ENCODE measurements at places on chromosomes 12 and 14. TPM values are rescaled to one million over a fixed set of nuclear protein-coding genes. Genes with fewer than 3 reads are reported as not detected.

DNA sequence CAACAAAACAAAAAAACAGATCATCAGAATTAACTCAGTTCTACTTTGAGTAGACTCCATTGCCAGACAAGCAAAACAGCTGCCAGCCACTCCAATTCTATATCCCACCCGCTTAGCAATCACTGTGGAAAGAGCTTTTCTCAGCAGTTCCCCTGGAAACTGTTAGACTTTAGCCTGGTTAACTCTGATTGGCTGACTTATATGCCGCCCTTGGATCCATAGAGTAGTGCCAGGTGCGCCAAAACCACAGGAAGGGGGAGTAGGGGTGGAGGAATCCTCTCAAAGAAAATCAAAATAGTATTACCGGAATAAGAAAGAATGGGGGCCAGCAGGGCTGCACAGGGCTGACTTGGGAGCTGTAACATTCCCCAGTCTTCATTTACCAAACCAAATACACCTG, 5.4 kb upstream of the EML5 start:
- DNase-seq, result no peak

DNA sequence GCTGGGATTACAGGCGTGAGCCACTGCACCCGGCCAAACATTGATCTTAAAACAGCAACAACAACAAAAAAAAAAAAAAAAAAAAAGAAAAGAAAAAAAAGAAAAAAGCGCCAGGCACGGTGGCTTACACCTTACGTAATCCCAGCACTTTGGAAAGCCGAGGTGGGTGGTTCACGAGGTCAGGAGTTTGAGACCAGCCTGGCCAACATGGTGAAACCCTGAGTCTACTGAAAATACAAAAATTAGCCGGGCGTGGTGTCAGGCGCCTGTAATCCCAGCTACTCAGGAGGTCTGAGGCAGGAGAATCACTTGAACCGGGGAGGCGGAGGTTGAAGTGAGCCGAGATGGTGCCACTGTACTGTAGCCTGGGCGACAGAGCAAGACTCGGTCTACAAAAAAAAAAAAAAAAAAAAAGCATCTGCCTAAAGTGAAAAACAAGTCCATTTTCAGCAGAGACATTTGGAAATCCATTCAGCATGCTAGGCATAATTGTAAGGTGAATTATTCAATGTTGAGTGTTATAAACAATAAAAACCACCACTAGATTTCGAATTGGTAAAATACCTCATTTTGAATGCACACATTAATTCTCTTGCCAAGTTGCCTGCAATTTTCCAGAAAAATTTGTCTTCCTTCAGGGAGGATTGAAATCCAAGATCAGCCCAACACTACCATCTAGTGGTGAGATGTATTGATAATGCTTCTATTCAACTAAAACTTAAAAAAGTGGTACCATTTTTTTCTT, 8.0 kb upstream of the CERS5 start:
- peak; percentile 79 for DNase-seq

WIF1 gene
- polyA plus RNA-seq, result 4.6 TPM

PRIMA1 gene
- polyA plus RNA-seq, result 1.7 TPM

DNA sequence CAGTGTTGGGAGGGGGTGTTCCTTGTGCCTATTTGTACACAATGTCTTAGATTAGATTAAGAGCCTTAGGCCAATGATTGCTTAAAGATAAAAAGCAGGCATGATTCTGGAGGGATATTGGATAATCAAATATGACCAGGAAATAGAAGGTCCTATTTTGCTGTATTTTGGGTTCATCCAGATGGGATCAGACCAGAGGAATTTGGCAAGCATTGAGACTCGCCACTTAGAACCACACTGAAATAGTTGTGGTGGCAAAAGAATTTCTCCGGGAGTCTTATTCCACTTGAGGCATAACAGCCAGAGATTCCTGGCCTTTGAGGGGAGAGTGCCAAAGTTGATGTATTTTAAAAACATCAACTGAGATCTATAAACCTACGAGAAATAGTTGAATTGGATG, 327.2 kb downstream of the RAD51B start:
- no peak for DNase-seq

DNA sequence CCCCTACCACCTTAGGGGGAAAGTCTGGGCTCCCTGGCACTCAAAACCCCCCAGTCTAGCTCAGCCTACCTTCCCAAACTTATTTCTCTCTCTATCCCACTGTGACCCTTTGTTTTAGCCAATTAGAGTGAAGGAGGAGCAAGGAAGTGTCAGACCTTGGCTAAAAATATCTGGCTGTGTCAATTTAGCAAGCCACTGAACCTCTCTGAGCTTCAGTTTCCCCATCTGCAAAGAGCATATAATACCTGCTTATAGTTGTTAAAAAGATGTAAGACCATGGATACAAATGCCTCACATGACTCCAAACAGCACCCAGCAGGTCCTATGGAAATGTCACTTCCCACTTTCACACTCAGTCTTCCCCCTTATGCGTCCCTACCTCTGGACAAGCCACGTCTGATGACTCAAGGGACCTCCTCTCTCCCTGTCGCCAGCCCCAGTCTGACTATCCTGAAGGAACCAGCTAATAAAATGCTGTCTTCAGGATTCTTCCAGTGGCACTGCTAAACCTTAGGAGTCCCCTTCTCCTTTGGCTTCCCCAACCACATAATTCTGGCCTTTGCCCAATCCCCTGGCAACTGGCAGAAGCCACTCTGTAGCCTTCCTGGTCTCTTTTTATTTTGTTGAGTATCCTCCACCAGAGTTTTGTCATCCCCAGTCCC, 19.3 kb downstream of the FOXN3 start:
- no peak for DNase-seq

COX8C gene
- polyA plus RNA-seq, result not detected

DNA sequence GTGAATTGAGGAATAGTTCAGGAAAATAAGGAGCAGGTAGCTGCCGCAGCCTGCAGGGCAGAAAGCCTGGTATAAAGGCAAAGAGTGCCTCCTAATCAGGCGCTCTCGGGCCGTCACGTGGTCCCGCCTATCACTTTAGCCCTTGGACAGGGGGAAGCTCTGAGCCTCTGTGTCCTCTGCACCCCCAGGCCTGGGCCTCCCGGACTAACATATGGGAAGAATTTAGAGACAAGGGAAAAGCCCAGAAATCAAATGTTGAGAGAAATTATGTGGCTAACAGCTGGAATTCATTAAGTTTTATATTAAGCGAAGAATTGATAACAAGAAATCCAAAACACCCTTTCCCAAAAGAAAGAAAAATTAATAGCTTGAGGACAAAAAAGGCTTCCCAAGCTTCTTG, 417.7 kb downstream of the ATP23 start:
- peak; percentile 47 for DNase-seq

DNA sequence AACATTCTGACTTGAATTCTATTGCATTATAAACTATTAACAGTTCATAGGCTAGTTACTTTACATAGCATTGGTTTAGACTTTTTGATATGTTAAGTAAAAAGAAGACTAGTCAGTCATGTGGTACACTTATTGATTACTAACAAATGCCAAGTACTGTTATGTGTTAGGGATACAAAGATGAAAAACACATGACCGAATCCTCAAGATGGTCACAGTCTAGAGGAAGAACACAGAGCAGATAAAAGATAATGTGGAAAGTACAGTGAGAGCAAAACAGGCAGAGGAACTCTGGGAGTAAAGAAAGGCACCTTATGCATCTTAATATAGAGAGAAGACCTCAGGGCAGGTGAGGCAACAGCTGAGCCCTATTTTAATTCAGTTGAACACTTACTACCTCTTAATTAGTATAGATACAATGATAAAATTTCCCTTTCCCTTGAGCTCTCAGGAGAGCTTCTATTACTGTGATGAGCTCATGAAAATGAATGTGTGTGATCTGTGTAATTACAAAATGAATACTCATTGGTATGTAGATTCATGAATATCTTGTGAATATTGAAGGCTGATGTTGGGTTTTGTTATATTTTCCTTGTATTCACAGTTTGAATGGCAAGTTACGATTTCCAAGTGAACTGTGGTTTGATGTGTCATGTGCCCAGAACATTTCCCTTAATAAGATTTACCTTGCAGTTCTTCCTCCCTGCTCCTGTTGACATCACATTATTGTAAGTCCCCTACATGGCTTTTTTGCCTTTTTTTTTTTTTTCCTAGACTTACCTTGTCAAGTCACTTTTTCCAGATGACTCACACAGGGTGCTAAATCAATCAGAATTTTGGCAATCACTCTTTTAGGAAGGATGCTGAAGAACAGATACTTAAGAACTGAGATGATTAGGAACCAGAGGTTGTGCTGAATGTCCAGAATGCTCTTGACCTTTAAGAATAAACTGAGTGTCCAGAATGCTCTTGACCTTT, 29.5 kb upstream of the MSRB3 start:
- DNase-seq, result no peak

MGP gene
- 268 TPM for polyA plus RNA-seq

DNA sequence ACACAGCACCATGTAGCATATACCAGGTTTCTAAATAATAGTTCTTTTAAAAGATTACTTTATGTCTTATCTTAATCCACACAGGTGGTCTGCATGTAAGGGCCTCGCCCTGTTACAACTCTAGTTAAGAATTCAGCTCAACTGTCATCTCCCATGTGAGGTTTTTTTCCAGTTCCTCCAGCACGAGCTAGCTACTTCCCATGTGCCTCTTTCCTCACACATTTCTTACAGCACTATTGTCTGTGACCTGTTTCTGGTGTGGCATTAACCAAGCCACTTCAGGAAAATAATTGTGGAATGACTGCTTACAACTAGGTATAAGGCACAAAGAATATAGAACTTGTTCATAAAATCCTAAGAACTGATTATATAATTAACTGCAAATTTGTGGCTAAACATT, 65.5 kb downstream of the SH2B3 start:
- no peak for DNase-seq

GRCh38 chr14:76926521-76927251, 100.5 kb downstream of the LRRC74A start:
- no peak for DNase-seq

GRCh38 chr12:16421806-16422205, 74.4 kb downstream of the MGST1 start:
- no peak for DNase-seq

DNA sequence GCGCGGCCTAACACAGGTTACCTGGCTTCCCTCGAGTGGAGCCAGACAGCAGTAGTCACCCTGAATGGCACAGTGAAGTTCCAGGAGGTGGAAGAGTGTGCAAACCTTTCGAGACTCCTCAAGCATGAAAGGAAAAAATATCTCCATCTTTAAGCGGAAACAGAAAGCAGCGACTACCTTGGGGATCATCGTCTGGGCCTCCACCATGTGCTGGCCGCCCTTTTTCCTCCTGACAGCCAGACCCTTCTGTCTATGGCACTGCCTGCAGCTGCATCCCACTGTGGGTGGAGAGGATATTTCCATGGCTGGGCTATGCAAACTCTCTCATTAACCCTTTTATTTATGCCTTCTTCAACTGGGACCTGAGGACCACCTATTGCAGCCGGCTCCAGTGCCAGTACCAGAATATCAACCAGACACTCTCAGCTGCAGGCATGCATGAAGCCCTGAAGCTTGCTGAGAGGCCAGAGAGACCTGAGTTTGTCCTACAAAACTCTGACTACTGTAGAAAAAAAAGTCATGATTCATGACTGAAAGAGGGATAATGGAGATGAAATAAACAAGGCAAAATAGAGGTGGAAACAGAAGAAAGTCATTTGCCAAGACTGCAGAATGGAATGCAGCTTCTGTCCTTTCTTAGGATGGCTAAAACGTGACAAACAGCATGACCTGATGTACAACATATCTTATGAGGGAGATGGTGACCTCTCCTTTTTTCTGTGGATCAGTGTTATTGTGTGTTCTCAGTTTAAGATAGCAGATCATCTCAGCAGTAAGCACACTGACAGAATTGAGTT, 2.4 kb upstream of the HEBP1 start:
- no peak for DNase-seq

GRCh38 chr12:111201036-111201435, 167.9 kb downstream of the PHETA1 start:
- DNase-seq, result no peak
